ENCODE measurements at places on chromosomes 4 and X.

DNA sequence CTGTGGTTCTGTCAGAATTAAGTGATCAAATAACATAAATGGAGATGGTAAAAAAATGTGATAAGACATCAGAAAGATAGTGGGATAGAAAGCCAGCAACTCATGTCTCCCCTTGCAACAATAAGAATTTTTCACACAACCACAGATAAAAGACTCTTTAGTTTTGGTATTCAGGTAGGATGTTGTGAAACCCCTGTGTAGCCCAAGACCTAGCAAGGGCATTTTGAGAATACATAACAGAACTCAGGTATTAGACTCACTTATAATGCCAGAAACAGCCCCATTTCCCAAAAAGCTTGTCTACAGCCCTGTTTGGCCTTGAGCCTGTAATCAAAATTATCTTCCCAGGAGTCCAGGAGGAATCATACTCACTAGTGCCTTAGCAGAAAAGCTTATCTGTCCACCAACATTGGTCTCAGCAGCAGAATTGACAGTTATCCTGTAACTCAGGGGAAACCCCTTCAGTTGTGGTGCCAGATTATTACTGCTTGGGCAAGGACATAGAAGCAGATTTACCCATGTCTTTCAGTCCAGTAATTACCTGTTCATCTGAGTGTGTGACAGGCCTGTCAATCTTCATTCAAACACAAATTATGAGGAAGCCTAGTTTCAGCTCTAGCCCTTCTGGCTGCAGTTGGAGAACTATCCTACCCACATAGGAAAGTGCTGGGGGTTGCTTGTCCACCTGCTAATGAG lies 41.0 kb upstream of the UGT2B17 start:
- DNase-seq: no peak

GRCh38 chr4:10180927-10181744 lies 64.5 kb upstream of the WDR1 start:
- no peak for DNase-seq

DNA sequence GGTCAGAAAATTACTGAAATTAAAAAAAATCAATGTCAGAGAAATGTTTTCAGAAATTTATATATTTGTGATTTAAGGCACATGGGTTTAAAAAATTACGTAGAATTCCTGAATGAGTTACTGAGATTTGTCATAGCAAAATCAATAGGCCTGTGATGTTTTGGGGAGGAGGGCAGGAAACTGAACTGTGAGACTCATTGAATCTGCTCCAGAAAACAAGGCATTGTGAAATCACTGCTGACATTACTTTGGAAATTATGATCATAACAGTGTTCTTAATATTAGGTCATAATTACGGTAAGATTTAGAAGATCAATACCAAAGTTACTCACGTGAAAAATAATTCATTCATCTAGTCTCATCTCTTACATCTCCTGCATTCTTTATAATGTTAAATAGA lies 5.3 kb downstream of the FGF5 start:
- no peak for DNase-seq

DNA sequence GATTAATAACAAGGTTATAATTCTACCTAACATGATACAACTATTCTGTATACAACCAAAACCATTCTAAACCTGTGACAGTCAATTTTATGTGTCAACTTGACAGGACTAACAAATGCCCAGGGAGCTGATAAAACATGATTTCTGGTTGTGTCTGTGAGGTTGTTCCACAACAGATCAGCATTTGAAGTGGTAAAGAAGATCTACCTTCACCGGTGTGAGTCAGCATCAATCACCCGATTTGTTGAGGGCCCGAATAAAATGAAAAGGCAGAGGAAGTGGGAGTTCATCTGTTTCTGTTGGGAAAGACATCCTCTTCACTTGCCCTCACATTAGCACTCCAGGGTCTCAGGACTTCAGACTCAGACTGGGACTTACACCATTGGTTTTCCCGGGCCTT lies 187.9 kb downstream of the MAB21L2 start:
- no peak for DNase-seq

DNA sequence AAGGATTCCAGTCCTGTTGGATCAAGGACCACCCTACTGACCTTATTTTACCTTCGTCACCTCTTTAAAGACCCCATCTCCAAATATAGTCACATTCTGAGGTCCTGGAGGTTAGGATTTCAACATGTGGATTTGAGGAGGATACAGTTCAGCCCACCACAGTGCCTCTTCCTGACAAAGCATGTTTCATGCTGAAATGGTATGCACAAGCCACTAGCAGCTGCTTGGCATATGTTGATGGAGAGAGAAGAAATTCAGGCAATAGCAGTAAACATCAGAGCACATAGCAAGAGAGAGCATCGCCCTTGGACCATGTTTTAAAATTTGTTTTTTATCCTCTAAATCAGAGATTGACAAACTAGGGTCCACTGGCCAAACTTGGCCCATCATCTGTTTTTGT lies 172.1 kb downstream of the PRKX start:
- DNase-seq: no peak

DNA sequence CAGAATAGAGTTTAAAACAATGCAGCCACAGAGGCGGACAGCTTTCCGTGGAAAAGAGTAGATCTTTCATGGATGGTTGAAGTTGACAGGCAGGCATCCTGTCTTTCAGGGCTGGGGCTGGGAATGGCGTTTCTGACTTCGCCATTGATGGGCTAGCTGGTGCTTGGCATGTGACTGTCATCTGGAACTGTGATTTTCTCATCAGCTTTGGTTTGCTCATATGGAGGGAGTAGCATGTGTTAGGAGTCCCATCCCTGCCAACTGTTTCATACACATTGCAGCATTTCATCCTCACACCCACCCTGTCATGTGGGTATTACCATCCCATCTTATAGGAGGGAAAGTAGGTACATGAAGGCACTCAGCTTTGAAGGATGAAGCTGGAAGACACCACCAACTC lies 49.2 kb upstream of the STX18 start:
- no peak for DNase-seq

GRCh38 chr4:94759767-94760211 lies 2.0 kb downstream of the BMPR1B start:
- DNase-seq: no peak

DNA sequence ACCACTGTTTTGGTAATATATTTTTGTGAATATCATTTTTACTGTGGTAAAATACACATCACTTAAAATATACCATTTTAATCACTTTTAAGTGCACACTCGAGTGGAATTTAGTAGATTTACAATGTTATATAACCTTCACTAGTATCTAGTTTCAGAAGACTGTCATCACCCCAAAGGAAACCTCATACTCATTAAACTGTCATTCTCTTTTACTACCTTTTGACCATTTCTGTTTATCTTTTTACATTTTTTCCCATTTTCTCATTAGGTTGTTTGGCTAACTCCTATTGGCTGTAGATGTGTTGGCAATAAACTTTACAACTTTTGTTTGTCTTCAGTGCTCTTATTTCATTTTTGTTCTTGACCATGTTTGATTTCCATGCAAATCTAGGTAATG lies 1168.3 kb upstream of the PCDH7 start:
- DNase-seq: no peak

DNA sequence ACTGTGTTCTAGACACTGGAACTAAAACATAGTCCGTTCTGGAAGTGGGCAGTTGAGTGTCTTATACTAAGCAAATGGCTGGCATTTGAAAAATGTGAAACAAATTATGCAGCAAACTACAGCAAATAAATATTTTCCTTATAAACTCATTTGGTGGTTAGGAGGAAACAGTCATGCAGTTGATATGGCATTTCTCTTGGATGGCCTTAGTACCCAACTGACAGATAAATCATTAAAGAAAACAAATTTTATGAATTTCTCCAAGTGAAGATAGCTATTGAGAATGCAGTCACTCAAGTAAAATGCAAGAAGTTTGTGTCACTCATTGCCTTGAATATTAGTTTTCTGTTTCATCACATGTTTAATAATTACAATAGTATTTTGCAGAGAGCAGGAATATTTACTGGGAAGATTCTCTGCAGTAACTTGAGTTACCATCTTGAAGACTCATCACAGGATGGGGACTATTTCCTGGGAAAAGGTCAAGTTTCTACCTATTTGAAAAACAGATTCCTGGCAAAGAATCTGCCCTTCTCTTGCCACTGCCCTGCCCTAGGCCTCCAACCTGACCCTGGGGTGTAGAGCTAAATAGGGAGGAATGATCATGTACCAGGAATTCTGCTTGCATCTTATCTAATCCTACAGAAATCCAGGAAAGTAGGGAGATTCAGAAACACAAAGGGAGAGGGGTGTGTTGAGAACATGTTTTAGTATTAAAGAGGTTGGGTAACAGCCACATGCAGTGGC lies 105.9 kb downstream of the SH3RF1 start:
- DNase-seq: no peak

DNA sequence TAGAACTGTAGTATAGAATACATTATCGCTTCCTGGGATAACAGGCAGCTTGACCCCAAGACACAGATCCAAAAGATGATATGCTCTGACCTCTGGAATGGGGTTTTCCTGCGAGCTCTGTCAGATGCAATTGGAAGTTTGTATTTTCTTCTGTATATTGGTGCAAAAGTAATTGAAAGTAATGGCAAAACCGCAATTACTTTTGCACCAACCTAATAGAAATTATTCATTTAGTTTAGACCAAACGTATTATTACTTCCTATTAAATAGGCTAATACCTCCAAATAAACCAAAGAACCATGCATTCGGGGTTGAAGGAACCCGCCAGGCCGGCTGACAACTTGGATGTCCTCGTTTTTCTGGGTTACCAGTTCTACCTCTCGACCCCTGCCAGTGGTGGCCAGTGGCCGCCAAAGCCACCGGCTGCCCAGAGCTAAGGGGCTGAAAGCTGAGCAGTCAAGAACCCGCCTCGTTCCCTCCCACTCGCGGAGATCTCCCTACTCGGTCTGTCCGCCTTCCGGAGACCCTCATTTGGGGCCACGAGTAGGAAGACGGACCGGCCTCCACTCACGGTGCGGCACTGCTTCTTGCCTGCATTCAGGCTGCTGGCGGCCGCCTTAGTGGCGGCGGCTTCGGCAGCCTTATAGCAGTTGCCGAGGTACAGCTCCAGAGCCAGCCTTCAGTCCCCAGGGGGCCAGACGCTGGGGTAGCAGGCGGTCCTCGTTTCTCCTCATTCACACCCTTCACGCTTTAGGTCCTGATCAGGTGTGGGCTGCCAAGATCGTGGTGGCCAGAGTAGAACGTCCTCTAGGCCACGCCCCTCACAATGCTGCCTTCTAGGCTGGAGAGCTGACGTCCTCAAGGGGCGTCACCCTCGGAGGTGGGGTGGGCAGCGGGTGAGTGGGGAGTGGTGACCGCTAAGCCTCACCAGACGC lies 121.9 kb downstream of the RBMX2 start:
- no peak for DNase-seq

GRCh38 chrX:115949900-115950822 lies 220.4 kb upstream of the AGTR2 start:
- DNase-seq: no peak

DNA sequence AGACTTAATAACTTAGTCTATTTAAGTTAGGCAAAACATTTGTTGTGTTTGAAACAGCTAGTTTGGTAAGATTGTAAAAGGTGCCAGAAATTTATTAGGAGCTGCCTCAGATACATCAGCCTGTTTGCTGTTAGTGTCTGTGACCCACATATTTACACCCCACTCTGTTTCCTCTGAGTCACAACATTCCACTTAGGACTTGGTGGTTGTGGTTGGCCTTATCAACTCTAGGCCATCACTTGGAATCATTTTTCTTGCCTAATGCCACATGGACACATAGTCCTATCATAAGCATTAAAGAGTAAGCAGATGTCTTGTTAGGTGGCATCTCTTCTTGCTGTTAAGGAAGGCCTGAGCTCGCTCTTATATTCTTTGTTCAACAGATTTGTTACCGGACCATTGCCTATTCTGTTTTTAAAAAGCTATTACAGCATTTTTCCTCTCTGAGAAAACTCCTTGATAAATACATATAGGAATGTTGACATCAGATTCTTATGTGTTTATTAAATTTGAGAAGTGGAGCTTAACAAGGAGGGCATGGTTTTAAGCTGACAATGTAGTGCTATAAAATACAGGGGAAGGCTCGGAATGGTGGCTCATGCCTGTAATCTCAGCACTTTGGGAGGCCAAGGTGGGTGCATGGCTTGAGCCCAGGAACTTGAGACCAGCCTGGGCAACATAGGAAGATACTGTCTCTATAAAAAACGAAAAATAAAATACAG lies 51.2 kb upstream of the PGRMC2 start:
- no peak for DNase-seq

- DNase-seq: no peak
These were observed 510.9 kb downstream of the ANKRD50 start for GRCh38 chr4:124201636-124202035.

- no peak for DNase-seq
These were observed 107.0 kb downstream of the TRAPPC11 start for GRCh38 chr4:183766140-183766539.

- DNase-seq: no peak
These were observed 52.8 kb downstream of the FBXO8 start for GRCh38 chr4:174230680-174231079.

DNA sequence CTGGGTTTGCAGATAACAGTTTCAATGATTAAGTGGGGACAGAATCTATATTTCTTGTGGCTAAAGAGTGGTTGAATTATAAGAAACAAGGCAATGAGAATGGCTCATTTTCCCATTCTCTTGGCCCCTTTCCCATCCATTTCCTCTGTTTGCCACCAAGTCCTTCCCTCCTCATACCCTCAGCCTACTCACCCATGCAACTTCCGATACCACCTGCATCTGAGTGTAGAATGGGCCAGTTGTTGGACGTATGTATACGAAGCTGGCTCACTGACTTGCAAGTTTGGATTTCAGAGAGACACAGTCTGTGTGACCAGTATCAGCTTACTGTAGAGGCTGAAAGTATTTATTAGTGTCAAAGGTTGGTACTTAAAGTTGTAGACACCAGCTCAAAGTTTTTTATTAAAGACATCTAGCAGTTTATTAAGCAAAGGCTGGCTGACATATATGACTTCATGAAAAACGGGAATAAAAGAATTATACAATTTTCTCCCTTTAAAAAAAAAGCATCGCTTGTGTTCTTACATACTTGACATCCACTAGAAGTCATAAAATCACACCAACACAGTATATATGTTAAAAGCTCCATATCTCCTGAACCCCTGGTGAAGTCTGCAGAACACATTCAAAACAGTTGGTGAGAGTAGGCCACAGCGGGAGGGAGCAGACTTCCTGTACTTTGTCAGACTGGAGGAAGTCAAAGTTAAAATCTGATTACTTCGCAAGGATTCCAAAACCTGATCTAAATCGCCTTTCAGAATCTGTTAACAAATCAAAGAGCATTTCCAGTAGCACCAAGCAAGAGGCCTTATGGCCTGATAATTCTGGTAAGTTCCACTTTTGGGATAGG lies 22.4 kb upstream of the STIM2 start:
- DNase-seq: no peak

- no peak for DNase-seq
These were observed at the start of gene PLS3 for GRCh38 chrX:115560978-115561604. Gene PLS3, plus strand, starts transcription at chrX:115561174. Its CDS starts 49,077 bp downstream, at chrX:115610251.

- no peak for DNase-seq
These were observed 22.4 kb upstream of the F9 start for GRCh38 chrX:139508099-139508498.

DNA sequence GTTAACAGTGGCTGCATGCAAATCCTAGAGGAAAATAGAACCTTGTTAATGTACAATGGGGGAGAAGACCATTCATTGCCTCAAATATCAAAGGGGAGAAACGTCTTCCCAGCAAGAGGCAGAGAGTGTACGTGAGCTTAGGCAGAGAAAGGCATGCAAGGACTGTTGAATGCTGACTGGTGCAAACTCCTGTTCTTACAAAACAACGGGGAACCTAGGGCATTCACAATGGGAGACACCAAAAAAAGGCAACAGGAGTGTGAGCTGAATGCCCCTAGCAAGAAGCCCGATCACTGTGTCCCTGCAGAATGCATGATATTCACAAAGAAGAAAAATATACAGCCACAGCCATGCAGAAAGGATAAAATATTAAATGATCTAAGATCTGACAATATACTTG lies 184.9 kb downstream of the NSUN7 start:
- no peak for DNase-seq

- DNase-seq: no peak
These were observed 33.6 kb upstream of the SPANXN2 start for GRCh38 chrX:143754183-143754582.

Measured in activated naive CD8-positive, alpha-beta T cell treated with anti-CD3 and anti-CD28 coated beads, Interleukin-2, amount 50 U/mL, for 16 hours (primary cell).